Nephron progenitor cell (in vitro differentiated cells): ENCODE measurements at places on chromosomes 1 and 21.

- no peak for DNase-seq
Observed at GRCh38 chr1:82215056-82215852, 414.5 kb downstream of the ADGRL2 start.

- no peak for DNase-seq
Observed at GRCh38 chr1:101037316-101037715, 11.7 kb upstream of the DPH5 start.

DNA sequence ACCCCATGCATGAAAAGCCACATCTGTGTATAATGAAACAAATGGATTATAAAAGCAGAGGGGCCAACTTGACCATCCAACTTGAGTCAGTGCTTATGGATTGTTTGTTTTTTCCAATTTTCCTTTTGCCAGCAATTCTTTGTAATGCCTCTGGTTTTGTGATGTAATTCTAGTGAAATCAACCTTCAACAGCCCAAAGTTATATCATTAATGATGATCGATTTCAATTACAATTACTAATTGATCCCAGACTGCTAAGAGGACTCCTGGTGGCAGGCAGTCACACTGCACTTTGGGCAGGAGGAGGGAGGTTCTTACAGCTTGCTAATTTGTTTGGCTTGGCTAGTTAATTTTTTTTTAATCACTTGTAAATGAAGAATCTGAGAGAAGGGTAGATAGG, 552.3 kb downstream of the NUF2 start:
- DNase-seq = no peak

DNA sequence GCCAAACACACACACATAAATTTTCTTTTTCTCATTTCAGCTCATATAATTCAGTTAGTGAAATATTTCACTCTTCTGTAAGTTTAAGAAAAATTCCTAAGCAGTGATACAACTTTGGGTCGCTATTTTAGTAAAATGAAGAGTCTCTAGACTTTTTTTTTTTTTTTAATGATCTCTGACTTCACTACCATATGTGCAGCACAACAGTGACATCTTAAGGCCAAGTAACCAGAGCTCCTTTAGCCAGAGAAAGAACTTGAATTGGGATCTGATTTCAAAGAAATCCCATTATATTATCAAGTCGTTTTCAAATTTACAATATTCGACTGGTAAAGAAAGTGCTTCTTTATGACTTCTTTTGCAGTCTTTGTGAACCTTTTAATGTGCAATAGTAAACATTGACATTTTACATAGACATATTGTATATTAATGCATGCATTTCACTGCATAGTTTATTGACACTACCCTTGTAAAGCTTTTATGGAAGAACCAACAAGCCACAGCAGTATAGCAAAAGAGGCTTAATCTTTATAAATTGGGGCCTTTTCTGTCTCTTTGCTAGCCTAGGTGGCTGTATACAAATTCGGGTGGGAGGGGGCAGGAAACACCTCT, 62.2 kb downstream of the LRRC40 start:
- DNase-seq = no peak

GRCh38 chr1:2803931-2804627, 2.6 kb upstream of the TTC34 start:
- DNase-seq = no peak

DNA sequence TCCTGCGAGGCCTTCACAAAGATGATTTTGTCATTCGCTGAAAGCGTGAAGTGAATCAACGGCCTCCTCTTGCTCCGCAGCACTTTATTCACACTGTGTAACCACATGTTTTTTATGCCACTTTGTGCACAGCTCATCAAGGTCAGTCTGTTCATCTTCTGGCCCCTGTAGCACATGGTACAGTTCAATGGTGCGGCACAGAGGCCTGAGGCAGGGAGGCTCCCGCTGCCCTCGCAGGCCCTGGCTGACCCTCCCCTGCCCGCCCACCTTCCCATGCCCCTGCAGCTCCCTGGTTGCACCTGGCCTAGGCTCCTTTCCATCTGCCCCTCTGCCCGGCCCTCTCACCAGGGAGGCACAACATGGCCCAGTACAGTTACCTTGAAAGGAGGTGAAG, 87.5 kb downstream of the CD247 start:
- no peak for DNase-seq

- no peak for DNase-seq
Observed at GRCh38 chr1:196407358-196408051, 200.7 kb downstream of the KCNT2 start.

DNA sequence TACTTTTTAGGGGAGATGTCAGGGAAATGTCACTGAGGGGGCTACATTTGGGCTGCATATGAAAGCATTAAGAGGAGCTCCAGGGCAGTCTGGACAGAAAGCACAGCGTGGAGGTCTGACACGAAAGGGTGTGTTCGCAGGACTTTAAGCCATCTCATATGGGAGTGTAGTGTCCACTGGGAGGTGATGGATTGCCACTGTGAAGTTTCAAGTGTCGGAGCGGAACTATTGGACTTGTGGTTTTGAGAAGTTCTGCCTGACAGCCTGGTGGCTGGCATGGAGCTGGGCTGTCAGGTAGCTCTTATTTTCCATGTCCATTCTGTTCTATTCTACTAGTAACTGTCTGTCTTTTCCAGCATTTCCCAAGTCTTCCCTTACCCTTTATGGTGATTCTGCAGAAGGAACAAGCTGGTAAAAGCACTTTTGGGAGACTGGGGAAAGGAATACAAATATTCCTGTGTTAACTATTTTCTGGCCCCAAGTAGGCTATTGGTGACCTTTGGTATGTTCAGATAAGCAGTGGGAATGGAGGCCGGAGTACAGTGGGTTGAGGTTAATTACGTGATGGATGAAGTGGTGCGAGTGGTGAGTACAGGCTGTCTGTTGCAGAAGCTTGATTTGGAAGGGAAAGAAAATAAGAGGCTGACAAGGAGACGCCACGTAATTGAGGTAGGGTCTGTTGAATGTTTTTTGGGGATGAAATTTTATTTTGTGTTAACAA, 19.3 kb downstream of the B3GALT5 start:
- DNase-seq = no peak

GRCh38 chr1:5818755-5819154, 173.5 kb downstream of the NPHP4 start:
- no peak for DNase-seq

GRCh38 chr1:166170075-166170474, 3.3 kb upstream of the FAM78B start:
- DNase-seq = no peak

DNA sequence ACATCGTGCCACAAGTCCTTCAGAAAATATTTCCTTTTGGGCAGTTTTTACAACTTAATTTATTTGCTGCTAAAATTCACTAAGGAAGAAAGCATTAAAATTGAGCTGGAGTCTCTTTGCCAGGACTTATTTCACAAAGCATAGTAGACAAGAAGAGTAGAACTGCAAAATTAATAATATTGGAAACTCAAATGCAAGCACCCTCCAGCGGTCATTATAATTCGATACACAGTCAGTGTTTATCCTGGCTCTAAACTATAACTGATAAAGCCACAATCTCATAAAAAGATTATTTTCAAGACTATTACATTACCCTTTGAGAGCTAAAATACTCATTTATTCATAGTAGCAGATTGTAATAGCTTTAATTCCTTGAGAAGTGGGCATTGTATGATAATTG, 655.4 kb downstream of the RWDD3 start:
- no peak for DNase-seq

DNA sequence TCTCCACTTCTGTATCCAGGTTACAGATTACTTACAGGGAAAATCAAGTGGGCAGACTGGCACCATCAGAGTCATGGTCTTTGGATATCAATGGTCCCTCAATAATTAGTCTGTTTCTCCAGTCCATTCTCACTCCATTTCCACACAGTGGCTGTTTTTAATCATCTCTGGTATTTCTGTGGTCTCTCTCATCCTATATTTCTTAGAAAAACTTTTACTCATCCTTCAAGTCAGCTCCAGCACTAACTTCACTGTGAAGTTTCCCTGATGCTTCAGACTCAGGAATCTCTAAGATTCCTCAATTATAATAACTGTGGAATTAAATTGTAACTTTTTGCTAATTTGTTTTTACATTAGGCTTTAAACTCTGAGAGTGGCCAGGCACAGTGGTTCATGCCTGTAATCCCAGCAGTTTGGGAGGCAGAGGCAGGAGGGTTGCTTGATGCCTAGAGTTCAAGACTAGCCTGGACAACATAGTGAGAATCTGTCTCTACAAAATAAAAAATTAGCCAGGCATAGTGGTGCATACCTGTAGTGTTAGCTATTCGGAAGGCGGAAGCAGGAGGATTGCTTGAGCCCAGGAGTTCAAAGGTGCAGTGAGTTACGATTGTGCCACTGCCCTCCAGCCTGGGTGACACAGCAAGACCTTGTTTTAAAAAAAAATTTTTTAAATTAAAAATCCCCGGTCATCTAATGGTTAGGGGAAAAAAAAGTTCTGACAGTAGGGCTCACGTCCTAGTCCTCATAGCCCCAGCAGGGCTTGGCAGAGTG, 10.6 kb downstream of the CD160 start:
- no peak for DNase-seq

DNA sequence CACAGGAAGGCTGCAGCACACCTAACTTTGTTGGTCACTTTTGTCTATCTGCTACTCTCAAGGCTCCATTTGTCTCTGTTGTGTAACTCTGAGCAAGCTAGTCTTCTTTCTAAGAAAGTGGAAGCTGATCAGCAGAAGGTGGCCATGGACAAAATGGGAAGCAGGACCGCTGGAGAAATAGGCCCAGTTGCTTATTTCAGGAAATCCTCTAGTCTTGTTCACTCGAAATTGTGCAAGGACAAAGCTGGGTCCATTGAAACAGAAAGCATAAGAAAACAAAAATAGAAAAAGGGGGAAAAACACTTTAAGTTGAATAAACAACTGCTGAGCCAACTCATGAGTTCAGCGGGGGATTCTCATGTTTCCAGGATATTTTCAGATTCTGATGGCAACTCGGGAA, 150.1 kb downstream of the PBX1 start:
- no peak for DNase-seq
